ENCODE measurements at places on chromosomes 6 and 20.

- no peak for DNase-seq
Measured at GRCh38 chr6:160173806-160174527, 52.4 kb downstream of the SLC22A1 start.

DNA sequence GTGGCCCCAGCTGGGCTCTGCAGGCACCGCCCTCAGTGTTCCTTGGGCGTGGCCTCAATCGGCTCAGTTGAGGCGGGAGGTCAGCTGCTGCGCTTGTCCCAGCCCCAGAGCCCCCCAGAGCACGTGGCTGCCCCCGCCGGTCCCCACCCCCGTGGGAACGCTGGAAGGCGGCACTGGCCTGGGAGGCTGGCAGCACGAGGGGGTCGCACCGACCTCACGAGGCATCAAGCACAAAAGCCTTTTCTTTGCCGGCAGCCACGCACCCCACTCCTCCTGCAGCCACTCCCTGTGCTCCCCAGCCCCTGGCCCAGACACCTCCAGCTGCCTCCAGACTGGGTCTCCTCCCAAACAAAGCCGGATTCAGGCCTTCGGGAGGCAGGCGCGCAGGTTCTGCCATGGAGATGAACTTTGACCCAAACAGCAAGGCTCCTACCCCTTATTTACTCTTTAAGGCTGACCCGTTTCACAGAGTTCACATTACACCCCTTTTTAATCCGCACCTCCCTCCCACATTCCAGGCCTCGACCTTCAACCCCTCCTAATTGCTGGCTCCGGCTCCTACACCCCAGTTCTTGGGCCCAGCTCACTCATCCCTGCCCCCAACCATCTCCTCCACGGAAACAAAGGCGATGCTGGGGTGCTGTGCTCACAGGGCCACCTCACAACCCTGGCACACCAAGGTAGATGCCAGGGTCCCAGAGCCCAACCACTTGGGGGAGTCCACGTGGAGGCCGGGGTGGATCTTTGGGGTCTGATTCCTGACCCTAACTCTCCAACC, 111.7 kb downstream of the NOL4L start:
- DNase-seq, result no peak

GRCh38 chr6:154370545-154370944, 13.9 kb upstream of the IPCEF1 start:
- DNase-seq, result no peak

GRCh38 chr6:75755704-75756103, 6.7 kb downstream of the MYO6 start:
- DNase-seq, result no peak

DNA sequence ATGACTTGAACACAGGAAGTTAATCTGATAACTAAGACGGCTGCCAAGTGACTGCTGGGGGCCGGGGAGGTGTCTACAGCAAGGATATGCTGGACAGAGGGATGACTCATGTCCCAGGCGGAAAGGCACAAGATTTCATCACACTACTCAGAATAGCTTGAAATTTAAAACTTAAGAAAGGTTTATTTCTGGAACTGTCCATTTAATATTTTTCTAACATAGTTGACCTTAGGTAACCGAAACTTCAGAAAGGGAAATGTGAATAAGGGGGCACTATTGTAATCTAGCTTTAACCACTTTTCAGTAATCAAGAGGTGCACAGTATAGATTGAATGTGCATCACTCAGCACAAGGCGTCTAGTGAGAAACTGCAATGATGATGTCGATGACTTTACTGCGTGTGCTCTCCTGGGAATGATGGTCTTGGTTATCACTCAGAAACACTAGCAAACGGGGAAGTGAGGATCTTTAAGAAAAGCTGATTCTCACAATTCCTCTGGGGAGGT, 171.5 kb downstream of the QKI start:
- DNase-seq, result no peak

DNA sequence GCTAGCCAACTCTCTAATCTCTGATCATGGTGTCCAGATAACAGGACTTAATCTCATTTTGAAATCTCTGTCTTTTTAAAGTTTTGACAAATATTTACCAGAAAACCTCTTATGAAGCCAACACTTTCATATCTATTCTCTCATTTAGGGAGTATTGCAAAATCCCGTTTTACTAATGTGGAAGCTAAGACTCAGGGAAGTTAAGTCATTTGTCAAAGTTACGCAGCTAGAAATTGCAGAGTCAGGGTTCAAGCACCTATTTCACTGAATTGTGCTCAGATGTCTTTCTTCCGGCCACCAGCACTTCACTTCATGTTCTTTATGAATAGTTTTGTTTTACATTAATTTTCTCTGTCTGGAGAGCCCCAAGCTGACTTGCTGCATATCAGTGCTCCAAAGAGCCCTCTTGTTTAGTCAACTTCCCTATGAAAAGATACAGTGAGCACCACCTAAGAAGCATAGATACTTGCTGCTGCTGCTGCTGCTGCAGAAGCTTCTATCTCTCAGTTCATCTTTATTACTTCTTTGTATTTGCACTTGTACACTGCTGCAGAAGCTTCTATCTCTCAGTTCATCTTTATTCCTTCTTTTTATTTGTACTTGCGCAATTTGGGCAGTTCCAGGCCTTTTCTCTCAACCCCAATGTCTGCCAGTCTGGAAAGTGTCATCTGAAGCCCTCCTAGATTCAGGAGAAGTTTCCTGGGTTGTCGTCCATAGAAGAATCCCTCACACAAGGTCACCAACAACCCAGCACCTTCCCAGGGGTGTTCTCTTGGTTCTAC, 329.7 kb downstream of the MAFB start:
- DNase-seq, result no peak

DNA sequence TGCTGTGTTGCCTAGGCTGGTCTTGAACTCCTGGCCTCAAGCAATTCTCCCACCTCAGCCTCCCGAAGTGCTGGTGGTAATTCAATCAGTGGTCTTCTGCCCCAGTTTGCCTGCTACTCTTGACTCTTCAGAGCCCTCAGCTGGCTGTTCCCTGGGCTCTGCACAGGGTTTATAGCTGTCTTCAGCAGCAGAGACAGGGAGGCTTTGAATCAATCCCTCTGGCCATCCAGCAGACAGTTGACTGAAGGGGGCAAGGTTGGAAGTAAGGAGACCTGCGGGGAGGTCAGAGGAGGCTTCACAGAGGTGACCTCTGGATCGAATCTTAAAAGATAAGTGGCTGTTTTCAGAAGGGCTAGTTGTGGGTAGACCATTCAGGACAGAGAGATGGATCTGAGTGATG, 26.0 kb upstream of the KIF3B start:
- DNase-seq, result no peak

DNA sequence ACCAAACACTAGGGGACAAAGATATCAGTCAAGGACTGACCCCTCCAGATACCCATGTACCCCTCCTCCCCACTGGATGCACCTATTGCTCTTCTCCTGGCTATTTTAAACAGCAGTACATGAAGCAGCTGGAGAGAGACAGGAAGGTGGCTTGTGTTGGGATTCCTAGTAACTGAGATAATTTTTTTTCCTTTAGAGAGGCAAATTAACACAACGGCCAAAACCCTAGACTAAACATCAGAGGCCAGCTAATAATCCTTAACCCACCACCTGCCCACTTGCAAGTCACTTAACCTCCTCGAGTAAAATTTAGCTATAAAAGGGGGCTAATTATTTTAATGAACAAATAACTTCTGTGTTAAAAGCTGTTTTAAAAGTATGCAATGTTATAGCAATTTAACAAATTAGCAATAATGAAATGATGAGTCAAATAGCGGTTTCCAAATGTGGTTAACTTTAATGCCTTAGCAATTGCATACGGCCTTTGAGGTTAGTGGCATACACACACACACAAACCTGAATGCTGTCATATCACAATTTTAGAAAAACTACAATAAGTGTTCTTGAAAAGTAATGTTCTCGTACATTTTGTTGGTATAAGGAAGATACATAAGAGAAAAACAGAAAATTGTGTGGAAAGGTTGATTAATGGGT, 151.7 kb downstream of the FRK start:
- DNase-seq, result no peak

- no peak for DNase-seq
Measured at GRCh38 chr6:15586503-15586902, 76.3 kb downstream of the DTNBP1 start.

Data from stimulated activated CD8-positive, alpha-beta memory T cell treated with anti-CD3 and anti-CD28 coated beads, Interleukin-4, amount 100 ng/mL, for 4 hours (primary cell).